ENCODE measurements at places on chromosomes 7 and 10. TPM values are rescaled to one million over a fixed set of nuclear protein-coding genes. Genes with fewer than 3 reads are reported as not detected.

- peak; percentile 60 for DNase-seq
- no peak overlapping the region for H3K27ac ChIP-seq
- H3K27me3 ChIP-seq, result no peaks in the 10 kb centered on the region
- no peak overlapping the region for H3K4me3 ChIP-seq
- H3K36me3 ChIP-seq, result no peaks in the 10 kb centered on the region
- no peaks in the 10 kb centered on the region for H3K4me1 ChIP-seq
Measured at GRCh38 chr10:131206111-131206995, 105.2 kb downstream of the TCERG1L start.

The ZNF438 gene
- 9.9 TPM for total RNA-seq

The FFAR4 gene
- 1.0 TPM for total RNA-seq

DNA sequence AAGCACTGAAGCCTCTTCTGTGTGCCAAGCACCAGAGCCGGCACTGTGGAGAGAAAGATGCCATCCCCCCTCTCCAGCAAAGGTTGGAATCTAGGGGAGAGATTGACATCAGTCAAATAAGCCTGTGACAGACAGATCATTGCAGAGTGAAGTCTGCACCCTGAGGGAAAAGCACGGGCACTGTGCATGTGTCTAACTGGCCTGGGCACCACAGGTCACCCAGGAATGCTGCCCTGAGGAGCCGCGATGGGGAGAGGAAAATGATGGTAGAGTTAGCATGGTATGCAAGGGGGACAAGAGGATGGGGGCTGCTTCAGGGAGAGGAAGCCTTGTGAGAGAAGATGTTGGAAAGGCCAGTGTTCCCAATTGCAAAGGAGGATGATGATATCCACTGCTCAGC lies 261.0 kb downstream of the GRID1 start:
- no peaks in the 10 kb centered on the region for H3K27me3 ChIP-seq
- no peaks in the 10 kb centered on the region for H3K4me1 ChIP-seq
- no peak overlapping the region for H3K27ac ChIP-seq

GRCh38 chr10:72315054-72315453 lies 39.7 kb downstream of the DNAJB12 start:
- no peaks in the 10 kb centered on the region for H3K36me3 ChIP-seq
- no peak overlapping the region for H3K4me3 ChIP-seq
- no peaks in the 10 kb centered on the region for H3K4me1 ChIP-seq
- peak overlapping the region; percentile 86 for H3K27ac ChIP-seq

- no peaks in the 10 kb centered on the region for H3K27me3 ChIP-seq
- no peak overlapping the region for H3K4me3 ChIP-seq
- H3K4me1 ChIP-seq, result peaks cover 4% of the 10 kb centered on the region
- H3K36me3 ChIP-seq, result no peaks in the 10 kb centered on the region
- peak overlapping the region; percentile 82 for H3K27ac ChIP-seq
Measured at GRCh38 chr10:56622335-56622973, 261.4 kb upstream of the ZWINT start.

DNA sequence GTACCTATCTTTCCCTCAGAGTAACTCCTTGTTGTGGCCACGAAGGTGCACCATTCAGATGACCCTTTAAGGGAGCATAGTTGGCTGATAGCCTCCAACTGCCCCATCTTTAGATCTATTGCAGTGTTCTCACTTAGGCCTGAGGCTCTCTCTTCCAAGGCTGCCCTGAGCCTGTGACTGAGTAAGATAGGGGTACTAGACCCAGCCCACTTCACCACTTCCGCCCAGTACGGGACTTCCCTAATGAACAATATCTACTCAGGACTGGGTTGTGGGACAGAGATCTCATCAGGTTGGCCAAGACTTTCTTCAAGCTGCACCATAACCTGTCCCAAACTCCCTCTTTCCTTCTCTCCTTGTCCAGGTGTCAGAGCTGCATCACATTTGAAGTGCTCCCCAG lies 5.7 kb upstream of the GNAI1 start:
- H3K27ac ChIP-seq, result no peak overlapping the region
- no peaks in the 10 kb centered on the region for H3K36me3 ChIP-seq
- no peaks in the 10 kb centered on the region for H3K4me1 ChIP-seq
- H3K27me3 ChIP-seq, result no peaks in the 10 kb centered on the region
- H3K4me3 ChIP-seq, result no peak overlapping the region

DNA sequence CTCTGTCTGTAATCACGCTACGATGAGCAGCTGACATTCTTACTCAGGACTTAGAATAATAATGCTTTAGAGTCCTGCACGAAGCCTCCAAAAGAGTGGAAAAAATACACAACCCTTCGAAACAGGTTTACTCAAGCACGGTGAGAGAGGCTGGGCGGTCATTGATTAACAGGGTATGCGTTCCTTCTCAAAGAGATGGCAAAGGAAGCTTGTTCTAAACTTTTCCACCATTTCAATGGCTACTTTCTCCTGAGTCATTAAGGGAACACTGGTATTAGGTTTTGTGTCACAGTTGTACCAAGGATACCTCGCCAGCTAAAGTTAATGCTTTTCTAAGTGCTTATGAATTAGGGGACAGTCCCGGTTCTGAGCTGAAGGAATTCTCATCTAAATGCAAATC lies 141.9 kb upstream of the RHEB start:
- H3K36me3 ChIP-seq, result no peaks in the 10 kb centered on the region
- peaks cover 3% of the 10 kb centered on the region for H3K4me1 ChIP-seq
- H3K27ac ChIP-seq, result peak overlapping the region; percentile 76
- H3K4me3 ChIP-seq, result no peak overlapping the region

The ZWINT gene
- 4.9 TPM for total RNA-seq

DNA sequence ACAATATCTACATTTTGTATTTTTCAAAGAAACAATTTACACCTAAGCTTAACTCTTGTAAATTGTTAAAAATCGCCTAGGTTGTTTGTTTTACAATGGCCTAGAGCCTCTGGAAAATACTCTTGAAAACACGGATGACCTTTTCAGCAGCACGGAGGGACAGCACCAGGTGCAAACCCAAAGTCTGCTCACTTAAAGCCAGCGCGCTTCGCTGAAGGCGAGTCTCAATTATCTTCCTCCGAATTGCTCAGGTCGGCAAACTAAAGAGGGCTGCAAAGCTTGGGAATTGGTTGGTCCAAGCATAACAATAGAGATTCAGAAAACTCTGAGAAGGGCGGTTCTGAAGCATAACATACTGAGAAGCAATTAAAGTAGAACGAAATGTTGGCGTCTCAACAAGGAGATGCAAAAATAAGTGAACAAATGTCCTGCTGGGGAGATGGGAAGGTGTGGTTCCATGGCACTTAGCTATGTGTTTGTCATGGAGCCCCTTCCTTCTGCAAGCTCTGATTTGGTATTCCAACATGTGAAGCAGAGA lies 139.9 kb upstream of the PITRM1 start:
- H3K27ac ChIP-seq, result no peak overlapping the region
- H3K27me3 ChIP-seq, result no peaks in the 10 kb centered on the region
- no peak overlapping the region for H3K4me3 ChIP-seq
- no peaks in the 10 kb centered on the region for H3K36me3 ChIP-seq
- no peak for DNase-seq

GRCh38 chr7:123131961-123132360 lies 67.8 kb downstream of the SLC13A1 start:
- H3K27me3 ChIP-seq, result no peaks in the 10 kb centered on the region
- no peaks in the 10 kb centered on the region for H3K4me1 ChIP-seq
- no peak overlapping the region for H3K4me3 ChIP-seq
- DNase-seq, result no peak

The ANXA8L1 gene
- not detected for total RNA-seq

The NUTM2D gene
- total RNA-seq, result 9.0 TPM

- H3K4me1 ChIP-seq, result peaks cover 5% of the 10 kb centered on the region
- H3K4me3 ChIP-seq, result no peak overlapping the region
- H3K27me3 ChIP-seq, result no peaks in the 10 kb centered on the region
- no peaks in the 10 kb centered on the region for H3K36me3 ChIP-seq
- no peak for DNase-seq
Measured at GRCh38 chr10:60979667-60980104, 35.7 kb upstream of the RHOBTB1 start.

GRCh38 chr10:1612908-1613307 lies 124.4 kb downstream of the ADARB2 start:
- no peaks in the 10 kb centered on the region for H3K4me1 ChIP-seq
- no peak overlapping the region for H3K4me3 ChIP-seq
- H3K36me3 ChIP-seq, result no peaks in the 10 kb centered on the region
- H3K27ac ChIP-seq, result no peak overlapping the region
- DNase-seq, result no peak

- H3K4me1 ChIP-seq, result peaks cover 16% of the 10 kb centered on the region
- H3K27me3 ChIP-seq, result no peaks in the 10 kb centered on the region
- DNase-seq, result peak; percentile 84
Measured at GRCh38 chr7:29102558-29103151, 43.7 kb downstream of the CPVL start.

The GALNT17 gene
- 2.4 TPM for total RNA-seq

GRCh38 chr7:34425194-34425593 lies 232.8 kb upstream of the NPSR1 start:
- no peak overlapping the region for H3K27ac ChIP-seq
- H3K27me3 ChIP-seq, result no peaks in the 10 kb centered on the region
- H3K4me1 ChIP-seq, result no peaks in the 10 kb centered on the region
- no peaks in the 10 kb centered on the region for H3K36me3 ChIP-seq
- DNase-seq, result no peak
- H3K4me3 ChIP-seq, result no peak overlapping the region

DNA sequence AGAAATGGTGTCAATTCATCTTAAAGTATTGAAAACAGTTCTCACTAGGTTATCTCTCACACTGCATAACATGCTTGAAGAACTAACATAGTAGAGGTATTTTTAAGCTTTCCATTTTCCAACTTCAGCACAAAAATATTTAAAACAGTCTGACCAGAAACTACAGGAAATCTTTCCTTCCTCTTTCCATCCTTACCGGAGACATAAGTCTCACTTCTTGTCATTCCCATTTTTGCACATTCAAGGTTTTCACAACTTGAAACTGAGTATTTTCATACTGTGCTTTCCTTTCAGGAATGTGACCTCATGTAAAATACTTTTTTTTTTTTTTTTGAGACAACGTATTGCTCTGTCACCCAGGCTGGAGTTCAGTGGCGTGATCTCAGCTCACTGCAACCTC lies 45.2 kb downstream of the ARHGAP12 start:
- no peaks in the 10 kb centered on the region for H3K36me3 ChIP-seq
- peaks cover 4% of the 10 kb centered on the region for H3K4me1 ChIP-seq
- peak; percentile 9 for DNase-seq
- H3K27ac ChIP-seq, result no peak overlapping the region

The TAS2R41 gene
- total RNA-seq, result not detected

- H3K4me3 ChIP-seq, result no peak overlapping the region
- no peaks in the 10 kb centered on the region for H3K36me3 ChIP-seq
- H3K4me1 ChIP-seq, result no peaks in the 10 kb centered on the region
- H3K27me3 ChIP-seq, result no peaks in the 10 kb centered on the region
- no peak for DNase-seq
Measured at GRCh38 chr7:15821484-15822427, 135.3 kb upstream of the MEOX2 start.

DNA sequence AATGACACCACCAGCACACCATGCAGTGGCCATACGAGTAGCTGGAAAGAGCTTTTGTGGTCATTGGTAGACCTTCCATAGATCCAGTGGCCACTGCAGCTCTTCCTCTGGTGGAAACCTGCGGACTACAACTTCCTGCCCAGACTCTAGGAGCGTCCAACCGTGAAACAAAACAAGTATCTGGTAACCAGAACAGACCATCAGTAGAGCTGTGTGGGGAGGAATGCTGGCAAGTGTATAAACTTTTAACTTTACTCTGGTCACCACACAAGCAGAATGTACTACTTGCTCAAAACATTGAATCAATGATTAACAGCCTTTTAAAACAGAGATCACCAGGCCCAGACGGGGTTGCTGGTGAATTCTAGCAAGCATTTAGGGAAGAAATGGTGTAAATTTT lies 154.7 kb upstream of the DGKB start:
- H3K4me3 ChIP-seq, result no peak overlapping the region
- DNase-seq, result peak; percentile 38

- no peaks in the 10 kb centered on the region for H3K36me3 ChIP-seq
- DNase-seq, result peak; percentile 18
- H3K27me3 ChIP-seq, result no peaks in the 10 kb centered on the region
- no peak overlapping the region for H3K27ac ChIP-seq
- H3K4me1 ChIP-seq, result no peaks in the 10 kb centered on the region
Measured at GRCh38 chr7:95536656-95537311, 51.0 kb downstream of the ASB4 start.
